ENCODE measurements at places on chromosomes 16 and 17.

- DNase-seq, result no peak
These were observed 397 bp downstream of the CDC42EP4 start for GRCh38 chr17:73311428-73311780.

GRCh38 chr16:1780677-1781072 is 1.7 kb downstream of the SPSB3 start:
- no peak for DNase-seq

- no peak for DNase-seq
These were observed 35.3 kb downstream of the B9D1 start for GRCh38 chr17:19327031-19327783.

GRCh38 chr17:19448341-19449268 is 37.6 kb downstream of the RNF112 start:
- peak; percentile 59 for DNase-seq

DNA sequence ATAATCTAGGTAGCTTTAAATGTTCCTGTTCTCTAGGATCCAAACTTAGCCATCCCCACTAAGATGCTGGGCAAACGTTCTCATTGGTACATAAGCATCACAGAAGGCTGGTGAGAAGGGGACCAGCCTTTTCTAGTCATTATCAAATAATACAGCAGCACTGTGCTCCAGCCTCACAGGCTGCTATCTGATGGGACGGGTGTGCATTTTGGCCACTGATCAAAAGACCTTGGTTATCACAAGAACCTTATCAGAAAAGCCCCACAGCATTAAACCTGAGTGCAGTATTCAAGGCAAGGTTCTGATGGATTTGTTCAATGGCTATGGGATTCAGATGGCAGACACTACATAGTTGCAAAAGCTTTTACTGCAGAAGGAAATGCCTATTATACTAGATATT is 19.1 kb upstream of the KPNB1 start:
- no peak for DNase-seq

GRCh38 chr16:88442727-88443576 is 10.1 kb upstream of the ZFPM1 start:
- no peak for DNase-seq

DNA sequence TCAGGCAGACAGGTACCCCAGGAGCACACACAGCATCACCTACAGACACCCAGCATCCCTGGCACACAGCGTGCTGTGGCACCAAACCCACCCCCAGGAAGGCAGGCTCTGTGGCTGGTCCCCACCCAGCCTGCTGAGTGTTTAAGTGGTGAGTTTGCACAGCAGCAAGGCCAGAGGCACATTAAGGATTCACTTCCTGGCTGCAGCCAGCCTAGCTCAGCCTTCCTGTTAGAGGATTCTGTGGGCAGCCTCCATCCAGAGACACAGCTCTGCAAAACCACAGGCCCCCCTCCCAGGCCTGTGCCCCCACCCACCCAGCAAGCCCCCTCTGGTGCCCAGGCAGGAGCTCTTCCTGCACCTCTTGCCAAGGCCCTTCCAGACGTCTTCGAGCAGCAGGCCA is 36.1 kb upstream of the PHB1 start:
- DNase-seq, result no peak

DNA sequence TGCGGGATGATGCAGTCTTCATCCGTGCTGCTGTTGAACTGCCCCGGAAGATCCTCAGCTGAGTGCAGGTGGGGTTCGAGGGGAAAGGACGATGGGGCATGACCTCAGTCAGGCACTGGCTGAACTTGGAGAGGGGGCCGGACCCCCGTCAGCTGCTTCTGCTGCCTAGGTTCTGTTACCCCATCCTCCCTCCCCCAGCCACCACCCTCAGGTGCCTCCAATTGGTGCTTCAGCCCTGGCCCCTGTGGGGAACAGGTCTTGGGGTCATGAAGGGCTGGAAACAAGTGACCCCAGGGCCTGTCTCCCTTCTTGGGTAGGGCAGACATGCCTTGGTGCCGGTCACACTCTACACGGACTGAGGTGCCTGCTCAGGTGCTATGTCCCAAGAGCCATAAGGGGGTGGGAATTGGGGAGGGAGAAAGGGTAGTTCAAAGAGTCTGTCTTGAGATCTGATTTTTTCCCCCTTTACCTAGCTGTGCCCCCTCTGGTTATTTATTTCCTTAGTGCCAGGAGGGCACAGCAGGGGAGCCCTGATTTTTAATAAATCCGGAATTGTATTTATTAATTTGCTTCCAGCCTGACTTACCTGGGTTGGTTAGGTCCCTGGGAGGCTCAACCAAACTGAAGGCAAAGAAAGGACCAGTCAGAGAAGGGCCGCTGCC is 5.8 kb downstream of the TRAF4 start:
- DNase-seq, result no peak

- no peak for DNase-seq
These were observed 21.1 kb downstream of the TMC6 start for GRCh38 chr17:78107457-78107856.

DNA sequence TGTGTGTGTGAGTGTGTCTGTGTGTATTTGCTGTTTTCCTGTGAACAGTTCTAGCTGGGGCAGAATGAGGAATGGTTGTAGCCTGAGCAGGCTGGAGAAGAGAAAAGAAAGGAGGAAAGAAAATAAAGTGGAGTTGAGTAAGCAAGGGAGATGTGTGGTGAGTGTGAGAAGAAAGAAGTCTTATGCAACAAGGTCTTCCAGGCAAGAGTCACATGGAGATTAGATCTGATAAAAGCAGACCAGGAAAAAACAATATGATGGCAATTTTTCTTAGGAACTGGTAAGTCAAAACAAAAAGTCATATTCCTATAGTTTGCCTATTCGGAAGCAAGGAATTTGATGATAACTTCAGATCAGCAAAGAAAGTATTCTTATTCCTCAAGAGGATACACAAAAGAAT is 125.0 kb downstream of the HS3ST3A1 start:
- DNase-seq, result no peak

- no peak for DNase-seq
These were observed 289.0 kb upstream of the XYLT1 start for GRCh38 chr16:17759451-17760390.

DNA sequence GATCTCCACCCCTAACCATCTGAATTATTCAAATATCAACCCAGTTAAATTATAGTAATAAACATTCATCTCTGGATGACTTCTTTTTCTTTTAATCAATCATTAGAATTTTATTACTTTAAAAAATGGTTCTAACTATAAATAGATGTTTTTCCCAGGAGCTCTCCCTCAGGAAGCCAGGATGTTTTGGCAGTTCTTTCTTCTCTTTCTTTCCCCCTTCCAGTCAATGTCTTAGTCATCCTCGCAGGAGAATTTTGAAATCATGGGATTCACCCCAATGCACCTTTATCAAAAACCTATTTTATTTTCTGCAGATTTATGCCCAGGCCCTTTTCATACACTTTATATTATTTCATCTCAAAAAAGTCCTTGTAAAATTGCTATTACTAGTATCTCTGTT is 711.6 kb downstream of the CDH11 start:
- no peak for DNase-seq

DNA sequence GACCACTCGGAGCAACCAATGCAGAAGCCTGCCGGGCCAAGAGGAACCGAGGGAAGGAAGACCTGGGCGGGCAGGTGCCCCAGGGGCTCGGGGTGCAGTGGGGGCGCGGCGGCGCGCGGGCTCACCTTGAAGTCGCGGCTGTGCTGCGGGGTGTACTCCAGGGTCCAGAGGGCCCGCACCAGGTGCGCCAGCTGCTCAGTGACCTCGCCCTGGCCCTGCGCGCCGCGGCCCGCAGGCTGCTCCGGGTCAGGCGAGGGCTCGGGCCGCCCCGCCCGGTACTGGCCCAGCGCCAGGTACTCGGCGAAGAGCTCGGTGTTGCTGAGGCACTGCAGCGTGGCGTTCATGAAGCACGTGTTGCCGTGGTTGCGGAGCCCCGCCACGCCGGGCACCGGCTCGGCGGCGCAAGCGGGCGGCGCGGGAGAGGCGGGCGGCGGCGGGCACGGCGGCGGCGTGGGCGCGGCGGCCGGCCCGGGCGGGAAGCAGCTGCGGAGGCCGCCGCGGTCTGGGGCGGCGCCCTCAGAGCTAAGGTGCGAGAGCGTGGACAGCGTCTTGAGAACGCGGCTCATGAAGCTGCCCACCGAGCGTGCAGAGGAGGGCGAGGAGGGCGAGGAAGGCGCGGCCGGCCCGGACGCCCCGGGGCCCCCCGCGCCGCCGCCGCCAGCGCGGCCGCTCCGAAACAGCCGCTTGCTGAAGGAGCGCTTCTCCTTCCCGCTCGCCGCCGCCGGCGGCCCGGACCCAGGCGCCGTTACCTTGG is 562 bp downstream of the USP31 start:
- DNase-seq, result no peak

DNA sequence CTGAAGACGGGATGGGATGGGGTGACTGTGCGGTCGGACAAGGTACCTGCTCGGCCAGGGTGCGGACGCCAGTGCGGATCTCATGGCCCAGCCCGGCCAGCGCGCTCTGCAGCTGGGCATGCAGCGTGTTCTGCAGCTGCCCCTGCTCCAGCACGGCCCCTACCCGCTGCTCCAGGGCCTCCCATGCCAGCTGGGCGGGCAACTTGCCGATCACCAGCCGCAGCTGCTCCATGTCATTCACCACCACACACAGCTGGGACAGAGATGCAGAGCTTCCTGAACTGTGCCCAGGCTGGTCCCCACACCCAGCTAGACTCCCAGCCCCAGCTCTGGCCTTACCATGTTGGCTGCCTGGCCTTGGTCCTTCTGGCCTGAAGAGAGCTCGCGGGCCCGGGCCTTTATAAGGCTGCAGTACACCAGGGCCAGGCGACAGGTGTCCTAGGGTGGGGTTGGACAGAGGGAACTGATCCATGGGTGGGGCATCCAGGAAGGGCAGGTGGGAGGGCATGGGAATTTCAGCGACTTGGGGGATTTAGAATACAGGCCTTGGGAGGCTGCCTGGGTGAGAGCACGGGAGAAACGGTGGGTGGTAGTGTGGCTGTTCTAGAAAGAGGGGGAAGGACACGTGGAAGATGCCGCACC is 9.8 kb downstream of the UNC13D start:
- DNase-seq, result no peak
